Caco-2 (cell line): ENCODE measurements at places on chromosomes 16 and 17.

- H3K36me3 ChIP-seq, result no peaks in the 10 kb centered on the region
- H3K27ac ChIP-seq, result no peak overlapping the region
- H3K27me3 ChIP-seq, result no peaks in the 10 kb centered on the region
- H3K4me3 ChIP-seq, result no peak overlapping the region
Measured at GRCh38 chr16:25838724-25839186, 147.0 kb downstream of the HS3ST4 start.

- no peak for DNase-seq
- no peaks in the 10 kb centered on the region for H3K36me3 ChIP-seq
- H3K4me3 ChIP-seq, result no peak overlapping the region
- no peaks in the 10 kb centered on the region for H3K27me3 ChIP-seq
- H3K4me1 ChIP-seq, result peaks cover 58% of the 10 kb centered on the region
Measured at GRCh38 chr17:44541884-44542581, 15.3 kb upstream of the FZD2 start.

GRCh38 chr17:9050801-9051401, 29.6 kb downstream of the NTN1 start:
- no peak overlapping the region for H3K4me3 ChIP-seq
- DNase-seq, result peak; percentile 12
- no peaks in the 10 kb centered on the region for H3K36me3 ChIP-seq
- no peak overlapping the region for H3K27ac ChIP-seq
- H3K27me3 ChIP-seq, result no peaks in the 10 kb centered on the region

DNA sequence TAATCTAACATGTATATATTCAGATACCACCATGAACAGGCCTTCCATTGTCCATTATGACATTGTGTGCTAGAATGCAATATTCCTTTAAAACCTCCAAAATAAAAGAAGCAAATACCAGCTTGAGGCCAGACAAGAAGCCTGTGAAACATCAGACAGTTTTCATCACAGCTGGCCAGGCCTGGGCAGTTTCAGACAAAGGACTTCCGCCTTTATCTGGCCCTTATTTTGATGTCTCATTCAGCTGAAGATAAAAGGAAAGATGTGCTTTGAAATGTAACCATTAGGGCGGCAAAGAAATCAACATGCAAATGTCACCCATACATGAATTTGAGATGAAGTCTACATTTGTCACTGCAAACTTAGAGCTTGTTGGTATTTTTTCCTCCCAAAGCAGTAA, 737.5 kb downstream of the KCNJ2 start:
- H3K27ac ChIP-seq, result no peak overlapping the region
- no peak for DNase-seq
- no peaks in the 10 kb centered on the region for H3K4me1 ChIP-seq

- H3K27me3 ChIP-seq, result no peaks in the 10 kb centered on the region
- peaks cover 31% of the 10 kb centered on the region for H3K4me1 ChIP-seq
- peaks cover 26% of the 10 kb centered on the region for H3K36me3 ChIP-seq
- no peak within 1 kb of the TSS for H3K27ac ChIP-seq
- DNase-seq, result no peak
Measured at GRCh38 chr17:28364665-28365363, at the start of gene SEBOX. Gene SEBOX, minus strand, starts transcription at chr17:28365199. Its CDS starts 48 bp downstream, at chr17:28365151.

- no peaks in the 10 kb centered on the region for H3K36me3 ChIP-seq
- H3K27me3 ChIP-seq, result no peaks in the 10 kb centered on the region
- H3K4me3 ChIP-seq, result no peak overlapping the region
Measured at GRCh38 chr16:25893332-25893731, 201.6 kb downstream of the HS3ST4 start.

- peaks cover 6% of the 10 kb centered on the region; the same call in 1 of the 2 replicates for H3K4me1 ChIP-seq
- peak overlapping the region; percentile 64 for H3K27ac ChIP-seq
- no peaks in the 10 kb centered on the region for H3K36me3 ChIP-seq
- no peaks in the 10 kb centered on the region for H3K27me3 ChIP-seq
Measured at GRCh38 chr16:8572063-8572918, 18.0 kb downstream of the TMEM114 start.

DNA sequence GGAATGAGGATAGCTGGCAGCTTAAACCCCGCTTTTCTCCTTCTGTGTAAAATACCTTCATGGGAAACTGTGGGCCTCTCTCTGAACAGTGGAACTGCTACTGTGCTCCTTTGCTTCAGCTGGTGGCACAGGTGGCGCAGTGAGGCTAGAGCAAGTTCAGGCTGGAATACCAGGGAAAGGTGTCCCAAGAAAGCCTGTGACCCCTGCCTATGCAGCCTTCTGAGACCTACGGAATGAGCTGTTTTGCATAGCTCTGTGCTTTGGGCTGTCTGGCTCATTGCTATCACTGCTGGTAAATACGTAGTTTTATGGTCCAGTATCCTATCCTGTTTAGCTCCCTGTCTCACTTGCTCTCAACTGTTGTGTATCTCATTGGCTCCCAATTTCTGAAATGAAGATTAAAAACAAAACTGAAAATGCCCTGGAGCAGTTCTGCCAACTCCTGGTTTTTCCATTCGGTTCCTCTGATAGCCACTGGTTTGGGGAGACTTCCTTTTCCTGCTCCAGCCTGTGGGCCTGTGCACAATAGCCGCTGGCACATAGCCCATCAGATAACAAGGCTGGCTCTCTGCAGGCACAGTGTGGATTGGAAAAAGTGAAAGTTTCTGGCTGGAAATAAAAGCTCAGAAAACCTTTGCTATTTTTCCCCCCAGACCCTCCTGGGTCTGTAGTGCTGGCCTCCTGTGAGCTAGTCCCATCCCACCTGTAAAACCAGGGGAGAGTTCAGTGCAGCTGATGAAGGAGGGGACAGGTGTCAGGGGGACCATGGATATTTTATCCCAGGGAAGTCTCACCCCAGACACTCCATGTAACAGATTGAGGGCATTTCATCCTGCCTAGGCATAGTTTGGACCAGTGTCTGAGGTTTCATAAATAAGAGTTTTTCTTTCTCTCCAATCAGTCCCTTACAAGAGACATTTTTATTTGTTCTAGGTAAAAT, 24.0 kb downstream of the LIMD2 start:
- no peak overlapping the region for H3K27ac ChIP-seq
- no peak for DNase-seq
- H3K4me3 ChIP-seq, result no peak overlapping the region

- H3K4me3 ChIP-seq, result no peak overlapping the region
- DNase-seq, result no peak
- no peaks in the 10 kb centered on the region for H3K27me3 ChIP-seq
Measured at GRCh38 chr17:81380131-81380530, 15.1 kb upstream of the BAHCC1 start.

DNA sequence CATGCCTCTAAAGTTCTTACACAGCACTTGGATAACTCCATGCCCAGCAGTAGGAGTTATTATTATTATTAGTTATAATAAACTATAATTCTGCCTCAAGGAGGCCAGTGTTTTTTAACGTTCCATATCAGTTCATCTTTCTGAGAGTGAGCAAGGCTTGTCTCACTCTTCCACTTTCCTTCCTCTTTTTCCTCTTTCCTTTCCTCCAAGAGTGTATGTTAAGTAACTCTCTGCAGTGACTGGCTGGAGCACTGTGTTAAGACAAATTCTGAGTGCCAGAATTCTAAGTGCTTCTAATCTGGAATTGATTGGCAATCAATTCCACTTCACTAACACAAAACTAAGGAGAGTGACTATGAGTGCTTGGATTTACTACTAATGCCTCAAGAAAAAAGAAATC, 16.4 kb downstream of the CLEC19A start:
- no peak overlapping the region for H3K27ac ChIP-seq
- H3K27me3 ChIP-seq, result no peaks in the 10 kb centered on the region
- DNase-seq, result no peak
- no peaks in the 10 kb centered on the region for H3K36me3 ChIP-seq
- no peak overlapping the region for H3K4me3 ChIP-seq
- no peaks in the 10 kb centered on the region for H3K4me1 ChIP-seq

- H3K4me3 ChIP-seq, result no peak overlapping the region
- H3K27ac ChIP-seq, result no peak overlapping the region
- H3K27me3 ChIP-seq, result no peaks in the 10 kb centered on the region
- no peaks in the 10 kb centered on the region for H3K4me1 ChIP-seq
Measured at GRCh38 chr17:67578142-67578457, 139.6 kb upstream of the NOL11 start.

DNA sequence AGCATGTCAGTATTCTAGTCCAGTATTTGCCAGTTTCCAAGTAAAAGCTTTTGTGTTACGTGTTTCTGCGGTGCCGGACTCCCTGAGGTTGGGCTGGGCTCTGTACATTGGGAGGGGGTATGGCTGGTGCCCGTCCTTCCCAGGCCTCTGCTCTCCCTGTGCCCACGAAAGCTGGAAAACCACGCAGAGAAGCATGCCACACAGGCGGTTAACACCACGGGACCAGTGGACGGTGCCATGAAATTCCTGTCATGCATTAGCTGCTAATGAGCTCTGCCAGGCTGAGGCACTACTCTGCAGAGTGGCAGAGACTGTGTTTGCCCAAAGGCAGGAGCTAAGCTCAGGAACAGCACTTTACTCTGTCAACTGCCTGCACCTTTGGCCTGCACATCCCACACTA, 8.1 kb downstream of the SMIM5 start:
- DNase-seq, result no peak
- H3K4me3 ChIP-seq, result no peak overlapping the region
- peaks cover 1% of the 10 kb centered on the region for H3K36me3 ChIP-seq
- H3K27me3 ChIP-seq, result no peaks in the 10 kb centered on the region
